ENCODE measurements at places on chromosomes 2 and 18.

DNA sequence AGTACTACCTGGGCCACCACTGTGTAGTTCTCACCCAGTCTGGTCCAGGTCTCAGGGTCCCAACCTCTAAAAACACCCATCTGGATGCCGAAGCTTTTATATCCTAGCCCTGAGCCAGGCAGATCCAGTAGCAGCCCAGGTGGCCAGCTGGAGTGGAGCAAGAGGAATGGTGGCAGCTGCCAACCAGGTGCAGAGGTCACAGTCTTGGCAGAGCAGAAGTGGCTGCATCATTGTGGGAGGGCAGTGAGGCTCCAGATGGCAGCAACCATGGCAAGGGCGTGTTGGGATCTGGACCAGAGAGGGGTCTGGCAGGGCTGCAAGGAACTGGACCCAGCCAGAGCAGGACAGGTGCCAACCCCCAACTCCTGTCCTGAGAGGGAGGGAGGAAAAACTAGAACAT is 72.2 kb upstream of the AGAP1 start:
- no peak for DNase-seq

DNA sequence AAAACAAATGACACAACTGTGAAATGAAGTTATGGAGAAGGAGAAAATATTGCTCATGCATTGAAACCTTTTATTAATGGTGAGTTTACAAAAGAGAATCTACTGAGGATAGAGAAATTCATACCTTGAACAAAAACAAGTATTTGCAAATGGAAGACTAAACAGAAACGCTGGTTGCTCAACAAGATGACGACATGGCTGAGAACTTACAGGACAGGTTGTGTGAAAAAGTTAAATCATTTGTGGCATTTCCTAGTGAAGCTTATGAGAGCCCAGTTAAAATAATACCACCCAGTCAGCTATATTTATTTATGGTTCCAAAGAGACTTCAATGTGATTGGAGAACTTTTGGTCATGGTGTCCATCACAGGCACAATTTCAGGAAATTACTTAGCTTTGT is 148.6 kb upstream of the PKDCC start:
- DNase-seq = no peak

GRCh38 chr18:54805571-54806334 is 22.5 kb upstream of the RAB27B start:
- DNase-seq = no peak

DNA sequence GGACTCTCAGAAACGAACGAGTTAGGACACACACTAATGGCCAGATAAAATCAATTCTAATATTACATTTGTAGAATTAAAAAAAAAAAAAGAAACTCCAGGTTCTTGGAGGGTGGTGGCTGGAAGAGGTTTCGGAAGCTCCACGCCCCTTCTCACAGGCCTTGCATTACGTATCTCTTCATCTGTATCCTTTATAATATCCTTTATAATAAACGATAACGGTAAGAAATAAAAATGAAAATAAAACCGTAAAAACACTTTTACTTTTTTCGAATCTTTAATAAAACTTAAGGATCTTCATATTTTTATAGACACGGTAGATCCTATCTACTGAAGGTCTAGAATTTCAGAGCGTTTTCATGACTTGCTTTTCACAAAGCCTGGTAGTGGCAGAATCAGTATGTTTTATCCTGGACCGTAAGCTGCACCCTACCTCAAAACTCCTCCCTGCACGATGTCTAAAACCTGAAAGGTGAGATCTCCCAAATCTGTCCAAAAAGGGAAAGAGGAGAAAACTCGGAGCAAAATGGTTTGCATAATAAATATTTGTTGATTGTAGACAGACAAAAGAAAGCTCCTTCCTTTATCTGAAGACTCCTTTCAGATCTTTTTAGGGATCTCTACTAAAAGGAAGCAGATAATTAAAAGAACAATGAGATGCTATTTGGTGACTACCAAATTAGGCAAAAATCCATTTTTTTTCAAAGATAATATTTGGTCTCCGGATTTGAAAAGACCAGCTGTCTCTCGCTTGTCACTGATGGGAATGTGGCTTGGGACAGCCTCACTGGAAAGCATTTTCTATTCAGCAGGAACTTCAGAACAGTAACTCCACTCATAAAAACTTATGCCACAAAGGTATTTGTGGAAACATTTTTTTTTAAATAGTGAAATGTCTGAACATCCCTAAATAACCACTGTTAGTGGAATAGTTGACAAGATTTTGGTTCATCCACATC is 2.0 kb upstream of the CXCR4 start:
- DNase-seq = no peak

- no peak for DNase-seq
Observed at GRCh38 chr2:159200498-159200897, 86.0 kb downstream of the WDSUB1 start.

GRCh38 chr18:3461704-3462103 is 11.7 kb downstream of the TGIF1 start:
- no peak for DNase-seq

- DNase-seq = no peak
Observed at GRCh38 chr18:80112624-80113248, 3.7 kb downstream of the ADNP2 start.

GRCh38 chr2:113842919-113843736 is 46.8 kb upstream of the ACTR3 start:
- DNase-seq = no peak

DNA sequence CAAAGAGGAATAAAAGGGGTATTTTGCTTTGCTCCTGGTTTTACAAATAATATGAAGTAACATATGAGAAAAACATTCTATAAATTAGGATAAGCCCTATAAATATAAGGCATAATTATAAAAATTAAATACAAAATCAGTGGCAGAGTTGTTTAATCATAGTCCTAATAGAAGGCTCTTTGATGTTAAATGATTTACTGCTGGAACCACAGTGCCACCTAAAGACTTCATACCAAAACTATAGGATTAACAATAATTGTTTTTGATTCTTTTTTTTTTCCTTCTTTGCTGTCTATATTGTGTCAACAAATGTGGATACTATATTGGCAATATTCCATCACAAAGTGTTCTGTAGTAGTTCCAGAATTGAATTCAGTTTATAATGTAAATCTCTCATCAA is 837.7 kb upstream of the SLC39A10 start:
- DNase-seq = no peak

All from stimulated activated CD8-positive, alpha-beta memory T cell treated with anti-CD3 and anti-CD28 coated beads, Interleukin-2, amount 100 ng/mL, for 1 hour (primary cell).